ENCODE measurements at places on chromosomes 4 and X.

- DNase-seq, result no peak
These were observed 464.9 kb downstream of the SMARCA1 start for GRCh38 chrX:129058405-129058804.

DNA sequence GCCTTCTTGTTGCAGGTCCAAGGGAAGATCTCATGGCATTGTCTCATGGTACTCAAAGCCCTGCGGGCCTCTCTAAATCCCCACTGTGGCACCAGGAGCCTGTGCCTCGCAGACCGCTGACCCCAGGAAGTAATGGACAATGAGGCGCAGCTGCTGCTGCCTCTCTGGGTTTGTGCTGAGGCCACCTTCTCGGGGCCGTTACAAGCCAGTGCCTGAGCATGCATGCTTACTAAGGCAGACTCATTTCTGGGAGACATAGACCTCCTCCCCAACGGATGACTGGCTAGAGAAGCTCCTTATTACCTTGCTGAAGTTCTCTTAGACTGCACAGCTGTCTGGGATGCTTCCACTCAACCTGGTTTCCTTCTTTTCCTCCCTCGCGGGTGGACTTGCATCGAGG lies 1.3 kb downstream of the BDH2 start:
- no peak for DNase-seq

- no peak for DNase-seq
These were observed 1480.5 kb upstream of the IGFBP7 start for GRCh38 chr4:58590722-58591121.

GRCh38 chr4:78237360-78237759 lies 180.2 kb downstream of the FRAS1 start:
- DNase-seq, result no peak

- DNase-seq, result no peak
These were observed 578.8 kb downstream of the ANKRD50 start for GRCh38 chr4:124133753-124134152.

GRCh38 chr4:177461606-177462005 lies 19.4 kb upstream of the AGA start:
- no peak for DNase-seq

- no peak for DNase-seq
These were observed 449.8 kb upstream of the SMIM31 start for GRCh38 chr4:164304101-164304639.

GRCh38 chr4:52234561-52235440 lies 183.7 kb downstream of the SPATA18 start:
- DNase-seq, result no peak

DNA sequence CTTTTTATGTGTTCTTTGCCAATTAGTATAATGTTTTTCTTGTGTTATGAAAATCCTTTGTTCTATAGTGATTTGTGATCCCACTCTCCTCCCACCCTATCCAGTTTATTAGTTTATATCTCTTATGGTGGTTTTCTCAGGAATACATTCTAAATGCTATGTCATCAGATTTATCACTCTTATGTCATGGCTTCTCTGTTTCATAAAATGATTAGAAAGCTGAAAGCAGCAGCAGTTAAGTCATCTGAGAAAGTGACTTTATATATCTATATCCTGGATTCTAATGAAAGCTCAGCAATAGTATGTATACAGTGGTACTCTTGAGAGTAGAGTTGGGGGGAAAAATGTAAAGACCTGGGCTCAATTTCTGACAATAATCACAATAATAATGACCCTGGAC lies 41.2 kb downstream of the NCAPG start:
- DNase-seq, result no peak

GRCh38 chr4:177386278-177386815 lies 55.9 kb downstream of the AGA start:
- DNase-seq, result no peak

DNA sequence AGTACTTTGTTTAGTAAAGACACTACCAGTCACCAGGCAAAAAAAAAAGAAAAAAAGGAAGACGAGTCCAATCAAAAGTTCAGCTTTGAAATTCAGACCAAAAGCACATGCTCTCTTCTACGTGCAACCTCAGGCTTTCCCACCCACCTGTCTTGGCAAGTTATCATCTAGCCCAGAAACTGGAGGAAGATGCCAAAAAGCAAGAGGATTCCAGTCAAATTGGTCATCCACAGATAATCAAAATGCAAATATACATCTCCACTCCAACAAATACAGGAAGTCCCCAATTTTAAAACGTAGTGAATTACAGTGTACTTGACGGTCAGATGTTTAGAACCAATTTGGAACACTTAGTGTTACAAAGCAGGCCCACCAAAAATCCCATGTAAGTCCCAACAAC lies 96.5 kb downstream of the PALLD start:
- DNase-seq, result no peak

- DNase-seq, result peak; percentile 25
These were observed 850 bp downstream of the IGBP1 start for GRCh38 chrX:70134116-70134477.

GRCh38 chrX:110374559-110374958 lies 15.9 kb downstream of the RTL9 start:
- DNase-seq, result no peak

GRCh38 chrX:42708222-42708621 lies 69.7 kb downstream of the PPP1R2C start:
- no peak for DNase-seq

- no peak for DNase-seq
These were observed 31.1 kb upstream of the WDR17 start for GRCh38 chr4:176034499-176034898.

GRCh38 chr4:92198711-92199110 lies 105.1 kb upstream of the GRID2 start:
- no peak for DNase-seq

GRCh38 chr4:82782626-82783345 lies 15.8 kb downstream of the SCD5 start:
- no peak for DNase-seq

DNA sequence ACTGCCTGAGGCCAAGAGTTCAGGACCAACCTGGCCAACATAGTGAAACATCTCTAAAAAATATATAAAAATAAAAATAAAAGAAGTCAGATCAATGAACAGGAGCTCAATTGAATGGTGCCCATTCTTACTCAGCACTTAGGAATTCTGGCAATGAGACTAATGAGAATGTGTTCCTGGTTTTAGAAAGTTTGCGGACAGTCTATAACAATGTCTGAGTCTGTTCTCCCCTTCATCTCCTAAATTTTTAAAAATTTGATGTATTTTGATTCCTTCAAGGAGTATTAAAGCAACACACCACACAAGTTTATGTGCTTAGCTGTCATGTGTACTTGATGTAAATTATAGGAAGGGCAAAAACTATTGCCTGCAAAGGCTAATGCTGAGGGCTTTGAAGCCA lies 30.6 kb upstream of the KCNIP4 start:
- DNase-seq, result no peak

- peak; percentile 72 for DNase-seq
These were observed 71.6 kb upstream of the DHX15 start for GRCh38 chr4:24655971-24656370.

- DNase-seq, result no peak
These were observed 505.0 kb upstream of the PITX2 start for GRCh38 chr4:111127841-111128240.

DNA sequence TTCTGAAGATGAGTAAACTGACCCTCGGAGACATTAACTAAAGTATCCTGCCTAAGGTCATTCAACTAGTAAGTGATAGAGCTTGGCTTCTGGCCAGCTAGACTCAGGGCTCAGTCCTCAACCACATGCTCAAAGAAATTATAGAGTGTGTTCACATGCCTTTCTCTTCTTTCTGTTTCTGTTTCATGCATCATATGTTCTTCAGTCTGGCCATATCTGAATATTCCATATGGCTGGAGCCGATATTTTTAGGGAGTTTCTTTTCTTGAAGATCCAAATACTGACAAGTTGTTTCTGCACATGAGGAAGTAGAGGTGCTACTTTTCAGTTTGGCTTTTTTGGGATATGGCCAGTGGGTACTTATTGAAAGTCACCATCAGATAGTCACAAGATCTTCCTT lies 44.9 kb downstream of the MMRN1 start:
- DNase-seq, result no peak

DNA sequence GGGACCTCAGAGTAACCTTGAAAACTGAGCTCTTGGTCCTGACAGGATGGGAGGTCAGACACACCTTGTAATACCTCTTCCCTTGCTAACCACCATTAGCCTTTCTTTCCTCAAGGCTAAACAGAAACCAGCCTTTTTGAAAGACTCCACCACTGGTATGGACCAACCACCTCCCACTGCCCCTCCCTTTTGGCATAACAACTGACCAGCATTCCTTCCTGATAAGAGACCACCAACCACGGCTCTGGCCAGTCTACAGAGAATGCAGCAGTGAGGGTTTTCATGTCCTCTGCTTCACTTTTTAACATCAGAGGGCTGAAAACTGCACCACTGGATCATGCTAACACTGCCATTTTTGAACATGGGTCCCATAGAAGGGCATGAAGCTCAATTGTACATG lies 100.2 kb upstream of the MID1IP1 start:
- DNase-seq, result no peak

GRCh38 chr4:38860788-38861424 lies 4.3 kb upstream of the TLR6 start:
- peak; percentile 64 for DNase-seq

DNA sequence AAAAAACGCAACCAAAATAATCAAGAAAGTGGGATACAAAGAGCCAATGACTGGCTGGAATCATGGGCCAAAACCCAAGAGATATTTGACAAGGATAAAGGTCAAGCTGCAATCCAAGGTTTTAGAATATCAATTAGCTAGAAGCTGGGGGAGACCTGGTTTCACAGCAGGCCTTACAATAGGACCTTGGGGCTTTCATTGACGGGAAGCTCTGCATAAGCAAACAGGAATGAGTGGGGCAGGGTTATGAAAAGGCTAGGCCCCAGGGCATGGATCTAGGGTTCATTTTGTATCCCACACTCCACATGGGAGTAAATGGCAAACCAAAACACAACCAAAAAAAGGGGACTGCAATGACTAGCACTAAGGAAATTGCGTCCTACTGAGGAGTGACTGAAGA lies 215.3 kb downstream of the HS6ST2 start:
- no peak for DNase-seq

All from colonic mucosa (tissue), 4 donors.